ENCODE measurements at places on chromosomes 3 and 15.

DNA sequence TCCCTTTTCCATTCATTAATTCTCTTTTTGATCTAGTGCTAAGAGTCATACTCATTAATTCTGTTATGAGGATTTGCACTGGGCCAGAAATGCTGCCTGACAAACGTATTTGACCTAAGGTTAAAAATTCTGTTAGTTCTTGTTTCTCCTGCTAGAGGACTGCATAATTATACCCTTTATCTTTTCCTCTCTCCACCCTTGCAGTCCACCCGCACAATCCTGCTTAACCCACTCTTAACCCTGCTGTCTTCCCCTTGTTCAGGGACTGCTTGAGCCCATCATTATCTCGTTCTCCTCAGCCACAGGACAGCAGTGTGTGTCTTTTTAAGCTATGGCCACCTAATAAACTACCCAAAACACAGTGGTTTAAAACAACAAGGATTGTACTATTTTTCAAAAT, 31.1 kb upstream of the DYNC1LI1 start:
- DNase-seq: no peak

GRCh38 chr3:14266361-14266760, 87.7 kb downstream of the LSM3 start:
- no peak for DNase-seq

DNA sequence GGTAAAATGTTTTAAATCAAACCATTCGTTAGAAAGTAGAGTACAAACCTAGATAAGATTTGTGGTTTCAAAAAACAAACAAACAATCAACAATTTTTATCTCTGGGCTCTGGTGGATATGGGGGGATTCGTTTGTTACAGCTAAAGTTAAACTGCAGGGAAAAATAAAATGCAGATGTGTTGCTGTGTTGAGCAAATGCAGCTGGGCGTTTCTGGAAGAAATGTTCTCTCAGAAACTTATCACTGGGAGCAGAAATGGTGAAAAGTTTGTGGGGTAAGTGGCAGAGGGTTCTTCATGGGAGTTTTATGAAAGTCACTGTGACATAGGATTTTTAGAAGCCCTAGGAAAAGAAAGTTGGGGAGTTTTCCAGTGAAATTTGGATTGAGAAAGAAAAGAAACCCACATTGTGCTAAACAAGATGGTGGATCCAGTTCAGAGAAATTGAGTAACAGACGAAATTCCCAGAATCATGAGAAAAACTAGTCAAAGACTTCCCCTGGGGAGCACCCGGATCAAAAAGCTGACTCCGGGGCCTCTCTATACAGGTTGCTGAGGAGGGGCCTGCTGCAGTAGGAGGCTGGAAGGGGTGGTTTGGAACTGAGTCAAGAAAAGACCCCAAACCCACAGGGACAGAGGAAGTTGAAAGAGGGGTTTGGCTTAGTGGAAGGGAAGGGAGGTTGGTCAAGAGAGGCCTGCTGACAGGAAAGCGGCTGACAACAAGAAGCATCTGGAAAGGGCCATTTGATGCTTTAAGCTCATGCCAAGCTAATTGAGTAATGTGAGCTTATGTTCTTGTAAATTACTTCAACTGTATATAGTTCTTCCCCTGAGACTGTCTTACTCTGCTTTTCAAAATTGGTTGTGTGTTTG, 108.7 kb downstream of the RARB start:
- no peak for DNase-seq

- peak; percentile 11 for DNase-seq
Measured at GRCh38 chr3:112560721-112561483, 860 bp downstream of the ATG3 start.

GRCh38 chr15:62391641-62392262, 226.7 kb upstream of the C2CD4B start:
- DNase-seq: no peak

- DNase-seq: no peak
Measured at GRCh38 chr3:54957711-54958110, 29.9 kb upstream of the LRTM1 start.

DNA sequence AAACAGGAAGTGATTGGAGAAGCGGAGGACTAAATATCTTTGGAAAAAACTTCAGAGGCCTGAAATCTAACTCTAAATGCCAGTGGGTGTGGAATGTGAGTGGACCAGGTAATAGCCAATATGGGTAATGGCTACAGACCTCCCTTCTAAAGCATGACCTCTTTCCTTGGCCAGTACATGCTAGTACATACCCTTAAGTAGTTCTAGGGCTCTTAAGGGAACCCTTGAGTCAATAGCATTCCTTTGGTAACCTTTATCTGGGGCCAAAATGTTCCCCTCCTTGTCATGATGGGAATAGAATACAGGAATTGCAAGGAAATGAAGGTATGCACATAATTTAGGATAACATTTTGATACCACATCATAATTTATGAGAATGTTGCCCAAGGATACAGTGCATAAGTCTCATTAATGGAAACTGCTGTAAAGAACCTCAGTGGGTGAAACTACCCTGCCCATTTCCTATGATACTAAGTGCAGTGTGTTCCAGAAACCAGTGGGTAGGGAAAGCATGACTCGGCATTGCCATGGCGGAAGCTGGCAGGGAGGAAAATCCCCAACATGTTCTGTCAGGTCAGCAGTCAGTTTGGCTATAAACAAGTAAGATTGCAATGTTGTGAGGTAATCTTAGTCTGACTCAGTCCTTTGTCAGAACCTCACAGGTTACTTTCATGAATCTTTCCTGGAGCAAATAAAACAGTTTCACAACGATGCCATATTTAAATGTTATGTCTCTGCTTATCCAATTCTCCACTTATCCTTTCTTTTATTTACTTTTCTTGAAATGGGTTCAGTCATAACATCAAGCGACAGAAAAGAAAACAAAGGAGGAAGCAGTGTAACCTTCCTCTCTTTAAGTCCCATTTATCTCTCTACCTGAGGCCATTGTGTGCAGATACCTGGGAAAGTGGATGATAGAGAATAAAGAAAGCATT, 23.5 kb upstream of the RAP2B start:
- DNase-seq: no peak

DNA sequence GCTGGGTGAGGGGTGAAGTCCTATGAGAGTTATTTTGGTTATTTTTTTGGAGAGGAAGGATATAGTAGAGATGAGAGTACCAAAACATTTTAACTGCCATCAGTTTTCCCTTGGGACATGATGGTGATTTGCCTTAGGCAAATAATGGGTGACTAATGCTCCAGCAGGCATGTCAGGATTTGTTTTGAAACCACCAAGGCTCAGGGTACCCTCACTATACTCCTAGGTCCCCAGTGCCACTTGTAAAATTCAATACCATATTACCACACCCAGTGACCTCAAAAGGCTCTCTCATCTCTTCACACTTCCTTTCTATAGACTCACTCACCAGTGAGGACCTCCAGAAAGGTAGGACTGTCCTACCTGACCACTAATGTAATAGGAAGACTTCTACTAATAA, 83.6 kb downstream of the WDR72 start:
- no peak for DNase-seq

- no peak for DNase-seq
Measured at GRCh38 chr15:60673918-60674558, 195.1 kb upstream of the ICE2 start.

Data from GM18507 (cell line).